ENCODE measurements at places on chromosomes 2 and 18. TPM values are rescaled to one million over a fixed set of nuclear protein-coding genes. Genes with fewer than 3 reads are reported as not detected.

DNA sequence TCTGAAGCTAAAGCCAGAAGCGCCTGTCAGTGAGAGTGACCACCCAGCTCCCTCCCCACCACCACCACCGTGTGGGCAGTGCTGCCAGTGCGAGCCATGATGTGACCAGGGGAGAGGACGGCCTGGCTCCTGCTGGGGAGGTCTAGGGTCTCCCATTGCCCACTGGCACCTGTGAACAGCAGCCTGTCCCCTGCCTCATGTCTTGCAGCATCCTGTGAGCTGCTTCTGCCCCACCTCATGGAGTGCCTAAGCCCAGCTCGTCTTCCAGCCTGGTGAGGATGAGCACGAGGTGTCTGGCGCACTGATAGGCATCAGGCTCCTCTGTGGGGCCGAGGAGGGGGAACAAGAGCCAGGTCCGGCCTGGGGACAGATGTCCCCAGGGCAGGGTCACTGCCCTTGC, 61.4 kb downstream of the FAM168B start:
- DNase-seq = no peak

The C2orf66 gene
- not detected for total RNA-seq

The CAVIN2 gene
- 8.4 TPM for total RNA-seq

The GDF7 gene
- total RNA-seq = 12.2 TPM

The ICA1L gene
- 4.8 TPM for total RNA-seq

The MARCO gene
- not detected for total RNA-seq

DNA sequence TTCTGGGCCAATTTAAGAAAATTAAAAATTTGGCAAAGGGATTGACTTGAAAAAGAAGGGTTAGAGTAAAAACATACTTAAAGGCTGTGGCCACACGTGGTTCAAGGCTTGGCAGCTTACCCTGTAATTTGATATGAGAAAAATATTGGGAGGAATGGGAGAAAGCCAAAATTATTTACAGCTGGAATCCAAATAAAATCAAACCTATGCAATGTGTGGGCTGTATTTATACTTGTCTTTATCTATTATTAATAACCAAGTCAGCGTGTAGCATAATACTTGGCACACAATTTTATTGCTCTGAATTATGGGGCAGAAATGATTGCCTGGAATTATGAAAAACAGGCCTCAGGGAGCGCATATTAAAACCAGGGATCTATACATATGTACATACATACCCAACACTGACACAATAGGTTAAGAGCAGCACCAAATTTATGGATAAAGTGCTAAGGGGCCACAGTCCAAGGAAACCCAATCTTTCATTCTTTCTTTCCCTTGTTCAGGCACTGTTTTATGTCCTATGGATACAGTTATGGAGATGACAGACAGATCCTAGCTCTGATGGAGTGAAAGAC, 35.6 kb downstream of the FAM124B start:
- DNase-seq = peak; percentile 51
